ENCODE measurements at places on chromosomes 3 and 15. TPM values are rescaled to one million over a fixed set of nuclear protein-coding genes. Genes with fewer than 3 reads are reported as not detected.

GRCh38 chr15:82040862-82041261 is 5.0 kb downstream of the MEX3B start:
- peaks cover 2% of the 10 kb centered on the region for H3K4me1 ChIP-seq
- DNase-seq, result no peak
- H3K36me3 ChIP-seq, result no peaks in the 10 kb centered on the region
- H3K4me3 ChIP-seq, result no peak overlapping the region
- no peak overlapping the region for H3K27ac ChIP-seq

Gene PSTPIP1
- 169 TPM for total RNA-seq

DNA sequence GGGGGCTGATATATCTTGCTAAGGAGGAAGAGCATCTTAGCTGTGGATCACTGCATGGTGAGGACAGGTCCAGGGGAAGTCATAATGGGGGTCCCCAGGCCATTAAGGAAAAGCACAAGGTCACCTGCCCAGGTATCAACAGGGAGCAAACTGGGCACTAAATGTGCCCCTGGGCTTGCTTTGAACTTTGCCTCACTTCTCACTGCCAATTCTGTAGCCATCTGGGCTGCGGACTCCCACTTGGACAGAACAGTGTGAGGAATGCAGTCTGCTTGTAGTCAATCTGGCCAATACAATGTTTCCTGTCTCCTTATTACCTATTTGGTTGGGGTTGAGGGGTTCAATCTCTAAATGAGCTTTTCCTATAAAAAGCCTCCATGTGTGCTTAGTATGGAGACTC is 21.3 kb downstream of the ARRDC4 start:
- no peak overlapping the region for H3K27ac ChIP-seq
- peaks cover 3% of the 10 kb centered on the region for H3K27me3 ChIP-seq
- DNase-seq, result no peak
- H3K36me3 ChIP-seq, result no peaks in the 10 kb centered on the region
- H3K4me3 ChIP-seq, result no peak overlapping the region
- H3K4me1 ChIP-seq, result peaks cover 7% of the 10 kb centered on the region

DNA sequence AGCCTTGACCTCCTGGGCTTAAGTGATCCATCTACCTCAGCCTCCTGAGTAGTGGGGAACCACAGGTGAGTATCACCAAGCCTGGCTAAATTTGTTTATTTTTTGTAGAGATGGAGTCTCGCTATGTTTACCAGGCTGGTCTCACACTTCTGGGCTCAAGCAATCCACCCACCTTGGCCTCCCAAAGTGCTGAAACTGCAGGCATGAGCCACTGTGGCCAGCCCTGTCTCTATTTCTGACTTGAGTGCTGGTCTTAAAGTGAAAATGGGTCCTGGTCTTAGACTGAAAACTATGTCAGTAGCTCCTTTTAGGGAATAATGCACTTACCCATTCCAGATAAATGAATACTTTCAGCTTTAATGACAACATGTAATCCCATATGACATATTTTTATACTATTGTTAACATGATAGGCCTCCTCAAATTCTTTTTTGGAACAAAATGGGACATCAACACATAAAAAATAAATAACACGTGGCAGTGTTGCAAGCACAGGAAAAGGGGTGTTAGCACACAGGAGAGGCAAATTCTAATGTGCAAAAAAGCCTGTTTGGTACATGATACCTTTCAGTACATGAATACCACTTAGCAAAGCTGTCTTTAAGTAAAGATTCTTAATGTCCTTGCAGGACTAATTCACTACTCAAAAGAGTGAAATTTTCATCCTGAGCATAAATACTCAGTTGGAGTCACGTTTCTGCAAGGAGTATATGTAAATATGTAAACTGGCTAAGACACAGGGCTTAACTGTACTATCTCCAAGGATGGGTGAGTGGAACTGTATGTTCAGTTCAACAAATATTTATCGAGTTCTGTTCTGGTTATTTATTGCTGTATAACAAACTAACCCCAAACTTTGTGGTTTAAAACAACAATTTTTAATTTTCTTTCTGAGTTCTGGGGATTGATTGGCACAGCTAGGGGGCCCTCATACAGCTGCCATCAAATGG is 194.7 kb downstream of the NR1D2 start:
- no peak overlapping the region for H3K4me3 ChIP-seq
- H3K27ac ChIP-seq, result no peak overlapping the region
- no peaks in the 10 kb centered on the region for H3K4me1 ChIP-seq
- no peaks in the 10 kb centered on the region for H3K36me3 ChIP-seq

DNA sequence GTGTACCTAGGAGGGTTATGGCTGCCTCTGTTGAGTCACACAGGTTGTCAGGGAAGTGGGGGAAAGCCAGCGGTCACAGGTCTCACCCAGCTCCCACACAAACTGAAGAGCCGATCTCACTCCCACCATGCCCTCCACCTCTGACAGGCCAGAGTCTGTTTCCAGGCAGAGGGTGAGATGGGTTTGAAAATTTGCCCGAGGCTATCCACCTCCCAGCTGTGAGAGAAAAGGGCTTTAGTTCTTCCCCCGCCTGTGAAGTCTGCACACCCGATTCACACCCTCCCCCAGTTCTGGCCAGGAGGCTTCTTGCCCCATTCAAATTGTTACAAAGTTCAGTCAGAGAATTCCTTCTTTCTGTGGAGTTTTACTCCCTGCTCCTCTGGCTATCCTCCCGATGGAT is 446.9 kb downstream of the EDEM1 start:
- no peaks in the 10 kb centered on the region for H3K36me3 ChIP-seq
- H3K4me3 ChIP-seq, result no peak overlapping the region
- no peaks in the 10 kb centered on the region for H3K27me3 ChIP-seq

Gene CCDC39
- total RNA-seq, result not detected

- no peak for DNase-seq
- peaks cover 2% of the 10 kb centered on the region for H3K27me3 ChIP-seq
Measured at GRCh38 chr3:186476044-186476468, 68.1 kb downstream of the CRYGS start.

DNA sequence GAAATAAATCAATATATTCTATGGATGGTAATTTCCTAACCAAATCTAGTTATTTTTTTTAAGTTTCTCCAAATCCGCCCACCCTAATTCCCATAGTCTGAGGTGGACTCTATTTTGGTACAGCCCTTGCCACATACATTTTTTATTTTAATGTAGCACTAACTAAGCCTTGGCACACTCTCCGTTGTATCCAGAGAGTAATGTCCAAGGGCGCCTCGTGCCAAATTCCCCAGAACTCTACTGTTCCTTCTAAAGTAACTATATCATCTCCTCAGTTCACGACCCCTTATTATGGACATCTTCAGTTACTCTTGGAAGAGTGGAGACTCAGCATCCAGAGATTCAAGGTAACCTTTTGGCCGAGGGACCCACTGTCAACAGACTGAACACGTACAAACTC is 1.3 kb downstream of the VGLL3 start:
- no peaks in the 10 kb centered on the region for H3K36me3 ChIP-seq
- peaks cover 6% of the 10 kb centered on the region for H3K4me1 ChIP-seq
- H3K27me3 ChIP-seq, result peaks cover 38% of the 10 kb centered on the region
- no peak overlapping the region for H3K27ac ChIP-seq
- H3K4me3 ChIP-seq, result no peak overlapping the region

GRCh38 chr3:10238345-10239183 is 9.7 kb upstream of the TATDN2 start:
- no peaks in the 10 kb centered on the region for H3K27me3 ChIP-seq
- peak overlapping the region; percentile 95 for H3K27ac ChIP-seq
- DNase-seq, result peak; percentile 61

Gene GLT8D1
- 37.6 TPM for total RNA-seq

GRCh38 chr3:119148493-119149180 is 2.7 kb downstream of the TEX55 start:
- DNase-seq, result no peak
- peaks cover 2% of the 10 kb centered on the region for H3K27me3 ChIP-seq
- H3K4me1 ChIP-seq, result no peaks in the 10 kb centered on the region
- no peak overlapping the region for H3K27ac ChIP-seq

Gene HESX1
- 0.43 TPM for total RNA-seq

DNA sequence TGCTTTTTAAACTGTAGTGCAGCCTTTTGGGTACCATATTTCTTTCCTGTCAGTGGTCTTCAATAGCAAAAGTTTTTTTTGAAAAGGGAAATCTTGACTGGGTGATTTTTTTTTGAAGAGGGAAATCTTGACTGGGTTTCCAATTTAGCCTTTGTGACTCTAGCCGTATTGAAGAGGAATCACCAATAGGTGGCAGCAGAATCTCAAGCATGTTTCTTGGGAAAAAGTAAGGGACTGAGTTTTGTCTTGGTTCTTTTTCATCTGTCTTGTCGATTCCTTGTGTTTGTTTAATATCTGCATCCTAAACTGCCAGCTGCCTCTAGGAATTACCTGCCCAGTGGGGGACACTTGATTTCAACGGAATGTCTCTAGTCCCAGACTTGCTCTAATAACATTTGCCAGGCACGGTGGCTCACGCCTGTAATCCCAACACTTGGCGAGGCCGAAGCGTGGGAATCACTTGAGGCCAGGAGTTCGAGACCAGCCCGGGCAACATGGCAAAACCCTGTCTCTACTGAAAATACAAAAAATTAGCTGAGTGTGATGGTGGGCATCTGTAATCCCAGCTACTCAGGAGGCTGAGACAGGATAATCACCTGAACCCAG is 89.2 kb downstream of the RBPMS2 start:
- H3K27ac ChIP-seq, result peak overlapping the region; percentile 55
- peaks cover 2% of the 10 kb centered on the region for H3K4me1 ChIP-seq
- no peaks in the 10 kb centered on the region for H3K27me3 ChIP-seq
- no peak overlapping the region for H3K4me3 ChIP-seq
- H3K36me3 ChIP-seq, result peaks cover 68% of the 10 kb centered on the region

- H3K27me3 ChIP-seq, result no peaks in the 10 kb centered on the region
- H3K36me3 ChIP-seq, result no peaks in the 10 kb centered on the region
- no peak for DNase-seq
- H3K27ac ChIP-seq, result no peak overlapping the region
- no peaks in the 10 kb centered on the region for H3K4me1 ChIP-seq
Measured at GRCh38 chr15:22958487-22959280, 21.5 kb downstream of the CYFIP1 start.

Gene C2CD4B
- total RNA-seq, result 0.14 TPM

DNA sequence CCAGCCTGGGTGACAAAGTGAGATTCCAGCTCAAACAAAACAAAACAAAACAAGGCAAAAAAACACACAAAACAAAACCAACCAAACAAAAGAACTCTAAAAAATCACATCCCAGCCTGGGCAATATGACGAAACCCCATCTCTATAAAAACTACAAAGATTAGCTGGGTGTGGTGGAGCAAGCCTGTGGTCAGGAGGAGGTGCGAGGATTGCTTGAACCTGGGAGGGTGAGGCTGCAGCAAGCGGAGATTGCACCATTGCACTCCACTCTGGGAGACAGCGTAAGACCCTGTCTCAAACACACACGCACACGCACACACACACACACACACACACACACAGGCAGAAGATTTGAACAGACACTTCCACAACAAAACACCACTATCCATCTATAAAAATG is 99.6 kb downstream of the SHQ1 start:
- DNase-seq, result no peak
- H3K4me3 ChIP-seq, result no peak overlapping the region
- H3K4me1 ChIP-seq, result peaks cover 17% of the 10 kb centered on the region
- H3K27ac ChIP-seq, result no peak overlapping the region

Measured in activated T-helper 2 cell treated with anti-CD3 and anti-CD28 coated beads, Interferon-gamma antibody, Interleukin-2, Interleukin-4, amounts not matched to agents 10 μg/mL and 5 μg/mL and 100 μg/mL, durations not matched to agents 14 hours and 24 hours and 36 hours (primary cell).